Lower lobe of right lung (tissue), 2 donors: ENCODE measurements at places on chromosomes 5 and 9. TPM values are rescaled to one million over a fixed set of nuclear protein-coding genes. Genes with fewer than 3 reads are reported as not detected.

GRCh38 chr9:113389451-113389850, 11.6 kb downstream of the ALAD start:
- no peak for DNase-seq

- DNase-seq, result no peak
These were observed 87.6 kb downstream of the BASP1 start for GRCh38 chr5:17305017-17305416.

- no peak for DNase-seq
These were observed 607.2 kb upstream of the WWC1 start for GRCh38 chr5:167684251-167684650.

- DNase-seq, result no peak
These were observed 28.7 kb downstream of the TGFBI start for GRCh38 chr5:136057401-136058038.

DNA sequence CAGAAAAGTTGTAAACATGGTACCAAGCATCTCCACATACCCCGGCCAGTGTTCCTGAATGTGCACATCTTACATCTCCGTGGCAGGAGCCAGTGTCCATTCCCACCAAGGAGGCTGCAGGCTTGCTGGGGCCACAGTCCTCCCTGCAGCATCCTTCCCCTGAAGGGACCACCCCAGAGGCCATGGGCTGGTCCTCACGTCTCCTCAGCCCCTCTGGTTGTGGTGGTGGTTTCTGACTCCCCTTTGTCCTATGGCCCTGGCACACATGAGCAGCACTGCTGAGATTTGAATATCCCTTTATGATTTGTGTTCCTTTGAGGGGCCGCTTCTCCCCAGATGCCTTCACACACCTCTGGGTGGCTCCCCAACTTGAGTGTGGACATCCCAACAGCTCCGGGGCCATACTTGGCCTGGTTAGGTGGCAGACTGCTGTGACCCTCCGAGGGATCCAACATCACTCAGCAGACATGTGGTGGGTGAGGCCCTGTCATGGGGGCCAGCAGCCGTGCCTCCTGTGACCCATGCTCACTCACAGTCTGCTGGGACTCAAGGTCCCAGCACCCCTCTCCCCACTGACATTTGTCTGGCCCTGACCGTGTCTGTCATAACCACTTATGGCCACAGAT, 14.3 kb downstream of the PHF2 start:
- no peak for DNase-seq

DNA sequence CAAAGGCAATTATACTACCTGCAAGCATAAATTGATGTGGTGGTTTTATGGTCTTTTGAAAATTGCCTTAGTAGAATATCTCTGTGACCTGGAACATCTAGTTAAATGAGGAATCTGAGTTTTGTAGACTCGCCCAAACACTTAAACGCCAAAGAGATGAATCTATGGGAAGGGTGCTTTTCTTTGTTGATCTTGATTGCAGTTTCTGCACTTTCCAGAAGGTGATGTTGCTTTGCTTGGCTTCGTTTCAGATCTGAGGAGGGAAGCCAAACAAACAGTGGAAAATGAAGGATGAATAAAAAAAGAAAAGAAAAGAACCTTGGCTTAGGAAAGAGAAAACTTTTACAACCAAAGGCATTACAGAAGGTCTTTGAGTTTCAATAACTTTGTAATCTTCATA, 1021.2 kb downstream of the NR2F1-AS1 start:
- no peak for DNase-seq

GRCh38 chr5:16975950-16976624, 40.0 kb upstream of the MYO10 start:
- no peak for DNase-seq

- no peak for DNase-seq
These were observed 18.5 kb downstream of the CD274 start for GRCh38 chr9:5468850-5469249.

- DNase-seq, result no peak
These were observed 286.4 kb upstream of the CDH12 start for GRCh38 chr5:23139338-23140171.

The PLAA gene
- 23.1 TPM for total RNA-seq

The GRIA1 gene
- total RNA-seq, result 10.3 TPM

The ANKRD20A1 gene
- total RNA-seq, result 1.7 TPM

The SLC28A3 gene
- total RNA-seq, result 0.15 TPM

The ACOT12 gene
- total RNA-seq, result not detected

The HSDL2 gene
- total RNA-seq, result 55.3 TPM

The SLC6A3 gene
- total RNA-seq, result 0.12 TPM

The ARAP3 gene
- 35.2 TPM for total RNA-seq

The S1PR3 gene
- 10.0 TPM for total RNA-seq

The CAMK4 gene
- total RNA-seq, result 2.7 TPM

The TSLP gene
- 1.3 TPM for total RNA-seq

The RFESD gene
- total RNA-seq, result 1.7 TPM

The CBY3 gene
- not detected for total RNA-seq

The ADAMTS19 gene
- total RNA-seq, result not detected

The SPATA31C1 gene
- total RNA-seq, result not detected
